Hematopoietic multipotent progenitor cell treated with erythropoietin and hydrocortisone succinate and interleukin-3 and kit ligand, for 17 days (in vitro differentiated cells): ENCODE measurements at places on chromosomes 16 and 17.

DNA sequence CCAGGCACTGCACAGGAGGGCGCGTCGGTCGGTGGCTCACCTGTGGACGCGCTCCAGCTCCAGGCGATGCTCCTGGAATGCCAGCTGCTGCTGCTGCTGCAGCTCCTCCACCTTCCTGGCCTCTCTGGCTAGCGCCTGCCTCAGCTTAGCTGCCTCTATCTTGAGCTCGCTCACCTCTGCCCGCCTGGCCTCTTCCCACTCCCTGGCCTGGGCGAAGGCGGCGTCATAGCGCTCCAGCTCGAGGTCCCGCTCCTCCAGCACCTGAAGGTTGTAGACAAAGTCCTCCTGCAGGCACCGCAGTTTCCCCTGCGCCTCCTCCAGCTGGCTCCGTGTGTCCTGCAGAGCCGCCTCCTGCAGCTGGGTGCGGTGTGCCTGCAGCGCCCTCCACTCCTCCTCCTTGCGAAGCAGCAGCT lies 11.1 kb downstream of the CCDC57 start:
- DNase-seq, result no peak

DNA sequence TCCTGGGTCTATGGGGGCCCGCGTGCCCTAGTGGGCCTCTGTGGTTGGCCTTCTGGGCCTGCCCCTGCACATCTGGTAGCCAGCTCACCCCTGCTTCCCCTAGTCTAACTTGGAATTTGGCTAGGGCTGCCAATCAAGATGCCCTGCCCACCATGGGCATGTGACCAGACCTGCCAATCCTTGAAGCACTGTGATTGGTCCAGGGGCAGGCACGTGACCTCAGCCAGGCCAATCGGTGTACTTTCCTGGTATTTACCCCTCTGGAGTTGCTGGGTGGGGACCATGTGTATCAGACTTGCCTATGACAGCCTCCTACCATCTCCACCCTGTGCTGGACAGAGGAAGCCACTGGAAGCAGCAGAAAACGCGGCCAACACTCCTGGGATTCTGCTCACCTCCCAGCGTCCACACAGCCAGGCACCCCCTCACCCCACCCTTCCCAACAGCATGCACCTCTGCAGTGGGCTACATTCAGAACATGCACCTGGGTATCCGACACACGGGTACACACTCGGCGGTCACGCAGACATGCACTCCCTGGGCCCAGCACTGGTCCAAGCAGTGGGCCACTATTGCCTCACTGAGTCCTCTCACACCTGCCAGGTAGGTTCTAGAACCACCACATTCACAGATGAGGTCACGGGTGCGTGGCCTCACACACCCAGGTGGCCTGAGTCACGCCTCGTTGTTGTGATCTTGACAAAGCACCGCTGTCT lies 96.9 kb downstream of the RBFOX3 start:
- DNase-seq, result no peak

- no peak for DNase-seq
Measured at GRCh38 chr17:46150216-46150963, 42.8 kb downstream of the KANSL1 start.

DNA sequence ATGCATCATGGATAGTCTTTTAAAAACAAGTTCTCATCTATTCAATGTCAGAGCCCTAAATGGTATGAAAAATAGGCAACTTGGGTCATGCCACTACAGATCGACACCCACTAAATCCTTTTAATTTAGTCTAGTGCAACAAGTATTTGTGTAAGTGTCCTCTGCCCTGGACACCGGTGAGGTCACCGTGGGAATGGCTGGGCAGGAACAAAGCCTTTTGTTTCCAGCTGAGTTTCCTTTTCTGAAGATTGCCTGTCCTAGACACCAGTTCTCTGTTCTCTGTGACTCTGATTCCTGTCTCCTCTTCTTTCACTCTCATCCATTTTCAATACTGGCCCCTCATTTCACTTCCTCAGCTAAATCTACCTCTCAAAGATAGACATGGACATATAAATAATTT lies 446.5 kb downstream of the MAF start:
- DNase-seq, result no peak

- no peak for DNase-seq
Measured at GRCh38 chr16:75552951-75553350, 3.1 kb downstream of the TMEM231 start.

- no peak for DNase-seq
Measured at GRCh38 chr17:82160075-82160474, 52.6 kb downstream of the CCDC57 start.

- no peak for DNase-seq
Measured at GRCh38 chr16:65272699-65273414, 151.0 kb upstream of the CDH11 start.

DNA sequence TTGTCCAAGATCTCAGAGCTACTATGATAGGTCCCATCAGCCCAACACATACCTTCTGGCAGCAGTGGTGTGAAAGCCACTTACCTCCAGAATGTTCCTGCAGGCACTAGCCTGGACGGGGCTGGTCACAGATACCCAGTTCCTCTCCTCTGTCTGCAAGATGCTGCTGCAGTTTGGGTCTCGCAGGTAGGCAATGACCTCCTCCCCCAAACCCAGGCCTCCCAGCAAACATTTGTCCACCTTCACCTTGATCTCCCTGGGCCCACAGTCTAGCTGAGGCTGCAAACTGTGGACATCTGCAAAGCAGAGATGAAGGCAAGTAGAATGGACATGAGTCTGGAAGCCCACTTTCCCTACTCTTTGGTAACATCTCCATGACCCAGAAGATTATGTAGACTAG lies 7.1 kb downstream of the GP2 start:
- DNase-seq, result no peak

GRCh38 chr17:20206068-20206467 lies 196.9 kb downstream of the SPECC1 start:
- peak; percentile 46 for DNase-seq

DNA sequence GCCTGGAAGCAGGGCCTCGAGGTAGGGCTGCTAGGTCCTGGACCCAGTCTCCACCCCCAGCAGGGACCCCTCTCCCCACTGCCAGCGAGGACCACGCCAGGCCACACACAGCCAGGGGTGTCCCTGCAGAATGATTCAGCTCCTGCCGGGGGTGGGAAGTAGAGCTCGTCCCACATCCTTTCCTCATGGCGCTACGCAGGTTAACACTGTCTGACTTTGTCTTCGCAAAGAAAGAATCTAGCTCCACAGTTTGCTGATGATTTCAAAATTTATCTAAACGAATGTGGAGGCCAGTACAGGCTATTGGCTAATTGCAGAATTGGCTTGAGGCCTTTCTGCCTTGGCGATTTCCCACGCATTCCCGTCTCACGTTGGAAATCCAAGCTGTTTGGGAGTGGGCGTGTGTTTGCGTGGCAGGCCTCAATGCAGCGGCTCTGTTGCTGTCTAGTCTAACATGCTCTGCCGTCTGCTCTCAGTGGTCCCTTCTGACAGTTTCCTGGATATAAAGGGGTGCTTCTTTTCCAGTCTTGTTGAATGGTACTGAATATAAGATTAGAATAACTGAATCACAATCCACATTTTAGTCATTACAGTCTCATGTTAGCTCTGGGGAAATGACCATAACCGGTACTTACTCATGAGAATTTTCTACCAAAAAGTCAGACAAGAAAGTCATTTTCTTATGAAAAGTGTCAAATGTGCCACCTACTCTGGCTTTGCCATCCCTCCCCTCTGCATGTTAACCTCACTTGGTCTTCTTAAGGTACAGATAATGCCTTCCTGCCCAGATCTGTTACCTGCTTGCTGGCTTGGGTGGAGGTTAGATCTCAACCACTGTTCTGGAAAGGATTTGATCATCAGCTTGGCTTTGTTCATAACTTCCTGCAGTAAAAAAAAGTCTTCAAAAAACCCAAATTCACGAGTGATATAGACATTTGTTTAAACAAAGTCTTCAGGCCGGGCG lies 252.4 kb downstream of the NTN1 start:
- DNase-seq, result no peak

DNA sequence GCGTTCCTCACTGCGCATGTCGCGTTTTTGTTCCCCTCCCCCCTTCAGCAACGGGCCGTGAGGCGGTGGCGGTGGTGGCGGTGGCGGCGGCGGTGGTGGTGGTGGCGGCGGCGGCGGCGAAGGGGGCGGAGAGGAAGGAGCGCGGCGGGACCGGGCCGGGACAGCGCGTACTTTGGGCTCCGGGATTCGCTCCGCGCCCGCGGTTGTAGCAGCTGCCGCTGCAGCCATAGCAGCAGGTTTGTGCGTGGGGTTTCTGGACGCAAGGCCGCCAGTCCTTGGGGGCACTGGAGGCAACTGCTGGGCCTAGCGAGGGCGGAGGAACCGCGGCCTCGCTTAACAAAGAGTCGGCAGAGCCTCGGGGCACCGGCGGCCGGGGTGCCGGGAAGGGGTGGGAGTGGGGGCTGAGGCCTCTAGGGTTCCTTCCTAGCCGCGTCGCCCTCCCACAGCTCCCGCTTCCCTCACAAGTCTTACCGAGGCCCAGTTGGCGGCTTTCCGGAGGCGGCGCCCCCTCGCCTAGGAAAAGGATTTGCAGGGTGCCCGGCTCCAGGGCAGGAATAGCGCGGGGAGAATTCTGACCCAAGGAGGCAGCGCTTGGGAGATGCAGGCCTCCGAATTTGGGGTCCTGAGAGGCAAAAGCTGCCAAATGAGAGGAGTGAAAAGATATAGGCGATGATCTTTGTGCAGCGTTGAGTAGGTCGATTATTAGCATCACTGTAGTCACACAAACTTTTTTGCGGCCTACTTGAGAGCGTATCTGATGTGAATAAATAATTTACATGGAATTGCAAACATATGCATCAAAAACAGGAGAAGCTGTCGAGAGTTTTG lies at the start of gene DDX42:
DDX42 (plus strand) TSS at position 30 of the 828 bp plus-strand sequence. CDS start 12,880 bp downstream, outside the sequence.
- DNase-seq, result no peak

- peak; percentile 85 for DNase-seq
Measured at GRCh38 chr17:42679492-42680330, 1.9 kb downstream of the CCR10 start.

GRCh38 chr17:41049110-41049509 lies 2.0 kb upstream of the KRTAP2-1 start:
- DNase-seq, result no peak

GRCh38 chr17:69500911-69501429 lies 86.5 kb downstream of the MAP2K6 start:
- DNase-seq, result no peak

GRCh38 chr16:88378836-88379693 lies 3.7 kb upstream of the ZNF469 start:
- DNase-seq, result no peak

- no peak for DNase-seq
Measured at GRCh38 chr17:57439651-57440050, 183.3 kb downstream of the MSI2 start.

DNA sequence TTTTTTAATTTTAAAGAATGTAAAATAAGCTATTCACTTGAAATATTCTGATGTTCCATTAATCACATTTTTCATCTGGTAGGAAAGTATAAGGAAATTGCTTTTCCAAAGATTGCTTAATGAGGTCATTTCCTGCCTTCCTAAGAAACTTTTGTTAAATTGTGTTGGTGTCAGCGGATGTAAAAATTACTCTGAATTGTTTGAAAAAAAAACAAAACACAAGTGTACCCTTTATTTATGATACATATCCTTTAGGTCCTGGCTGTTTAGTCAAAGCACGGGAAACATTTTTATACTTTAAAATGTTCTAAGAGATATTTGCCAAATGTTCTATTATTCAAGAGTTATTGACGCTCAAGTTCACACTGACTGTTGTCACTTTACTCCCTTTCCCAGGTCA lies 1357.4 kb upstream of the GOT2 start:
- DNase-seq, result no peak

DNA sequence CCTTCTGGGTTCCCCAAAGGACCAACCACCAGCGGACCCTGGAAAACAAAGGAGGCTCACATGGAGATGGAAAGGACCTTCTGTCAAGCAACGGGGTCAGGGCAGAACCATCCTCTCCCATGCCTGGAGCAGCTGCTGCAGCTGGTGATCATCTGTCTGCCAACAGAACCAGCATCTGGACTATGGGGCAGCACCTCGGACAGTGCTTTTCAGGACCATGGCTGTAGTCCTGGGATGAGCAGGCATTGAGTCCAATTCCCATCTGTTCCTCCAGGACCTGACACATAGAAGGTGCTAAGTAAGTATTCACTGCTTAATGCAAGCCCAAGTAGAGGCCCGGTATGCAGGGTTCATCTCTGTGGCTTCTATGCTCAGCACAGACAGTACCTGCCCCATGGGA lies 304.7 kb downstream of the XYLT1 start:
- no peak for DNase-seq

GRCh38 chr17:15952916-15953790 lies 8.2 kb downstream of the ADORA2B start:
- DNase-seq, result no peak

DNA sequence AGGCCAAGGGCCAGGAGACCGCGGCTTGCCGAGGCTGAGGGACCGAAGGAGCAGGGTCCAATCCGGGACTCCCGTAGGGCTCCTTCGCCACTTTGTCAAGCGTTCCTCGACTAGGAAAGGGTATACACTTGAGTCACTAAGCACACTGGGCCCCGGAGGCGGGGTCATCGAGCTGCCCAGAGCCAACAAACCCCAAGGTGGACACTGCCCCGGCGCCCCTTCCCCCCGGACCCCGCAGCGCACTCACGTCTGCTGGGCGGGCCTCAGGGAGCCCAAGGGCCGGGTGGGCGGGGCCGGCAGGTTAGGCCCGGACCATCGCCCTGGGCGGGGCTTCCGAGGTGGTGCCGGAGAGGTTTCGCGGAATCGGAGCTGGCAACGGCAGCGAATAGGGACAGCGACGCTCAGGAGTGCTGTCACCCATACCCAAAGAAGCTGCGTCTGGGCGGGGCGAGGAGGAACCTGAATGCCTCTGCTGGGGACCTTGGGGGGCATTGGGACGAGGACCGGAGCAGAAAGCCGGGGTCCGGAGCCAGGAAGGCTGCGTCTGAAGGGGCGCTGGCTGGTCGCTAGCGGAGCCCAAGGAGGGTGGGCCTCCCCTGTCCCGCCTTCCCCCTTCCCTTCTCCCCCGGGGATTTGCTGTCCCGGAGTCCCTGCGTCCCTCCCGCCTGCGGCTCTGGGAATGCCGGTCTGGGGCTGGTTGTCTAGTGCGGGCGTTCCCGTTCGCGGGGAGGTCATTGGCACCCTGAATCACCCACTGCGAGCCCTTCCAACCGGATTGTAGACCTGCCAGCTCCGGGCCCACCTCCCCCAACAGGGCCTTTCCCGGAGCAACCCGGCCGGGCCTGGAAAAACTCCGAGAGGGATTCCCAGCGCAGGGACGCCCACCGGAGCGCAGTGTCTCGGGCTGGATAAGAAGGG lies 118.2 kb upstream of the SMURF2 start:
- no peak for DNase-seq

- no peak for DNase-seq
Measured at GRCh38 chr16:56672761-56673536, 3.3 kb downstream of the MT1H start.
